ENCODE measurements at places on chromosomes 12 and 14.

DNA sequence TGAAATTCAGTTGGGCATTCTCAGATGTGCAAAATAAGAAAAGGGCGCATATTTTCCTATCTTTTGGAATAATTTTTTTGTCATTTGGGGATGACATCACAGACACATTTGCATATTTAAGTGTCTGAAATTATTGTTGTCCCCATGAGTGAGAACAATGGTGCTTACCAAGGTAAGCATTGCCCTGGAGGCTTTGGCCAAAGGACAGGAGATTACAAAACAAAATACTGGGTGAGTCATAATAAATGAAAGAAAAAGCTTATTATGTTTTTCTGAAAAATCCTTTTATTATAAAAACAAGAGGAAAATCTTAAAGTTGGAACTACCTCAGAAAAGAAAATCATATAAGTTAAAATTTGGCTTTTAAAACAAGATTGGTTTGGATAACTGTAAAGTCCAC, 254.9 kb downstream of the BTG1 start:
- no peak for DNase-seq

DNA sequence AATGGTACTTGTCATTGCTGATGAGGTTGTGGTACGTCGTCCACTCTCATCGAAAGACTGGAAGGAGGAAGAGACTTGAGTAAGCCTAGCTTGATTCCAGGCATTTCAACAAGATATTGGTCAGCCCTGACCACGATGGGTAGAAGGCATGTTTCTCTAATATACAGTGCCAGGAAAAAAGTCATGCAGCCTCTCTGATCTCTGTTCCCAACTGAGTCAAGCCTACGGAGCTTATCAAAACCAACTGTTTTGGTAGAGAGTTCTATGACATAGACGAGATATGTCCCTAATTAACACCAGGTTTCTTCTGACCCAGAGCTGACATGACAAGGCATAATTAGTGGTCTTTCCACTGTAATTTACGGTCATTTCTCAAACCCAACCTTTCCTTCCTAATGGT, 58.5 kb downstream of the NIN start:
- DNase-seq, result no peak

GRCh38 chr12:12481631-12482030, 81.0 kb downstream of the DUSP16 start:
- DNase-seq, result no peak

DNA sequence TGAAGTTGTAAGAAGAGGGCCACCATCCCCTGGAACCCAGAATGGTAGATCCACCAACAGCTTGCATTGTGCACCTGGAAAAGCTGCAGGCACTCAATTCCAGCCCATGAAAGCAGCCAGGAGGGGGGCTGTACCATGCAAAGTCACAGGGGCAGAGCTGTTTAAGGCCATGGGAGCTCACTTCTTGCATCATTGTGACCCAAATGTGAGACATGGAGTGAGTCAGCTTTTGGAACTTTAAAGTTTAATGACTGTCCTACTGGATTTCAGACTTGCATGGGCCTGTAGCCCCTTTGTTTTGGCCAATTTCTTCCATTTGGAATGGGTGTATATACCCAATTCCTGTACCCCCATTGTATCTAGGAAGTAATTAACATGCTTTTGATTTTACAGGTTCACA, 50.8 kb downstream of the SLC16A7 start:
- no peak for DNase-seq

- no peak for DNase-seq
Observed at GRCh38 chr12:8697120-8697475, 693 bp upstream of the RIMKLB start.

- peak; percentile 83 for DNase-seq
Observed at GRCh38 chr14:105480807-105481801, 5.6 kb upstream of the CRIP1 start.

GRCh38 chr14:100609941-100610391, 22.7 kb upstream of the BEGAIN start:
- DNase-seq, result no peak

GRCh38 chr14:45807178-45807899, 554.3 kb upstream of the MIS18BP1 start:
- DNase-seq, result no peak

GRCh38 chr14:67170660-67171059, 18.6 kb upstream of the GARIN2 start:
- DNase-seq, result no peak

DNA sequence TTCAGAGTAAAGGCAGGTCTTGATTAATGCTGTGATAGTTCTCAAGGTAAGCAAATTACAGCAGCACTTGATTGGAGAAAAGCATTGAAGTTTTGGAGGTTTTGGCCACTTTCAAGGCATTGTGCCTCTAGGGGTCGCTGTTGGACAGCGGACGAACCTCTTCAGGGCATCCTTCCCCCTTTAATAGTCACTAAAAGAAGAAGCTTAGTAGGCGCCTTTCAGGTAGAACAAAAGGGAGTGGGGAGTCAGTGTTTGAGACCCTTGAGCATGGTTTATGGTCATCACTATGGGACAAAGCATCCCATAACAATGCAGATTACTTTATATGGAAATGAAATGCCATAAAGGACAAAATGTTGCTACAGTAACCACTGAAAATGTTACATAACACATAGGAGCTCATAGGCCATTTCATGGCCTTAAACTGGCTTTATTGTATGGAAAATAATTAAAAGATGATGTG, 199.5 kb upstream of the DCN start:
- peak; percentile 86 for DNase-seq

DNA sequence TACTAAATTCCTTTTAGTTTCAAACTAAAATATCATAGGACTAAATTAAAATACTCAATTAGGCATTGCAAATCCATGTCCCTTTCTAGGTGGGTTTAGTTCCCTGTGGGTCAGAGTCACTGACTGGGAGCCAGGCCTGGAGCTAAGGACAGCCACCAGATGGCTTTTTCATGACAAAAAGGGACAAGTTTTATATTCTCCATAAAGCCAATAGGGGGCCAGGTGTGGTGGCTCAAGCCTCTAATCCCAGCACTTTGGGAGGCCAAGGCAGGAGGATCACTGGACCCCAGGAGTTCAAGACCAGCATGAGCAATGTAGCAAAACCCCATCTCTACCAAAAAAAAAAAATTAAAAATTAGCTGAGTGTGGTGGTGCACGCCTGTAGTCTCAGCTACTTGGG, 35.4 kb upstream of the EIF5 start:
- no peak for DNase-seq

DNA sequence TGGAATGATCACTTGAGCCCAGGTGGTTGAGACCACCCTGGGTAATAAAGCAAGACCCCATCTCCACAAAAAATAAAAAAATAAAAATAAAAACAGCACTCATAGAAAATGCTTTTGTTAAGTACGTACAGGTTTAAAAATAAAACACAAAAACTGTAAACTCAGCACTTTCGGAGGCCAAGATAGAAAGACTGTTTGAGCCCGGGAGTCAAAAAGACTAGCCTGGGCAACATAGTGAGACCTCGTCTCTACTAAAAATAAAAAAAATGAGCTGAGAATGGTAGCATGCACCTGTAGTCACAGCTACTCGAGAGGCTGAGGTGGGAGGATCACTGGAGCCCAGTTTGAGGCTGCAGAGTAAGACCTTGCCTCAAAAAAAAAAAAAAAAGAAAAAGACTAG, 7.5 kb downstream of the ATP6V1D start:
- no peak for DNase-seq

DNA sequence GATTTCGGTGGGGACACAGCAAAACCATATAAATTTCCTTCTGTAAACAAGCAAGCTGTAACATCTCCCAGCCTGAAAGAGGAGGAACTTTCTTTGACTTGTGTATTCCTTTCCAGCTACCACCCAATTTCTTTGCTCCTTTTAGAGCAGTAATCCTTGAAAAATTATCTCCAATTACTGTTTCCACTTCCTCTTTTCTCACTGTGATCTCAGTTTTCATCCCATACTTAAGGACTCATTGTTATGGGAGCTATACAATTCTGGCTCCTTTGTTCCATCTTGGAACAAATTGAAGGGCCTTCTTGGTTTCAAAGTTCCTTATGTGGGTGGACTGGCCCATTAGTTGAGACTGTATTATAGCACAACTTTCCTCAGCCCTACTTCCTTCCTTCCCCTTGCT, 152.6 kb downstream of the AKAP6 start:
- DNase-seq, result no peak

DNA sequence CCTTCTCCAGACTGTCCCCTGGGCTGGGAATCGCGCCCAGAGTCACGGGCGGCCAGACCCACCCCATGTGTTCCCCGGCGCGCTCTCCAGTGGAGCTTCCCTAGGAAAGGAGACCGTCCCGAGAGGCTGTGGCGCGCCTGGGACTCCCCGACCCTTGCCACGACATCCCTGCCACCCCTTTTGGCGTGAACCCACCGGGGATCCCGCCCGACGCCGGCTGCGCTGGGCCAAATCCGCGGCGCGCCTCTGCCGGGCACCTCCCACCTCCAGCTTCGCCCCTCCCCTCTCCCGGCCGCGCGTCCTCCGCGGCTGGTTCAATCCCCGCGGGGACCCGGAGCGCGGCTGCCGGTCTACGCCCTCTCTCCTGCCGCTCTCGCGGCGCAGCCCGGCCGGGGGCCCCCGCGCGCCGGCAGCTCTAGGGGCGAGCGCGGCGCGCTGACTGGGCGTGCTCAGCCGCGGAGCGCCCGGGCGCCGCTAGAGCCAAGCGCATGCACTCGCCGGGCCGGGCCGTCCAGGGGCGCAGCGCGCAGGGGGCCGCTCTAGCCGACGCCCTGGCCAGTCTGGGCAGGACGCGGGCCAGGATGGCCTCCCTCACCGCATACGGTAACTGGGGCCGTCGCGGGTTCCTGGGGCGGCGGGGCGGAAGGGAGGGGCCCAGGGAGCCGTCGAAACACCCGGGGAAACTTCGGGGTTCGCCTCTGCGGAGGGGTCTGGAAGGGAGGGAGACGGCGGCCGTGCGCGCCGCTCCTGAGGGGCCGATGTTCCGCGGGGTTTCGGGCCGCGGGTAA, 77.4 kb upstream of the ANO4 start:
- no peak for DNase-seq

DNA sequence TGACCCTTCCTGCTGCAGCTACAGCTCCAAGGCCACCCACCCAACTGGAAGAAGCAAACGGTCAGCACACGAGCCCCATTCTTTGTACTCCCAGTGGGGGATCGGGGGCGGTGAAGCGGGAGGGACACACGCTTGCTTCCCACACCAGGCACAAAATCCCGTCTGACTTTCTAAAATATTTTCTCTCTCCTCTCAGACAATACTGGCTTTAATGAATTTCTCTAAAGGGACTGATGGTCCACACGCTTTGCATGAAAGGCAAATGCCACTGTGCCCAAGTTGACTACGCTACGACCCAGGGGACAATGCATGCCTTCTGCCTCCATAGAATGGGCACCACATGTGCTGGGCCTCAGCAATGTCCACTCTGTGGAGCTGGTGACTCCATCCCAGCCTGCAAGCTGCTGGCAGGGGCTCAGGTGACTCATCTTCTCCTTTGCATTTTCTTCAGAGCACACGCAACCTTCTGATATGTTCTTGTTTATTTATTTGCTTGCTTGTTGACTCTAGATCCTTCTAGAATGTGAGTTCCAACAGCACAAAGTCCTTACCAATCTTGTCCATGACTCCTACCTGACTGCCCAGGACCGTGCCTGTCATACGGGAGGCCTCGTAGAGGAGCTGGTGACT, 15.6 kb downstream of the SYNE3 start:
- no peak for DNase-seq

DNA sequence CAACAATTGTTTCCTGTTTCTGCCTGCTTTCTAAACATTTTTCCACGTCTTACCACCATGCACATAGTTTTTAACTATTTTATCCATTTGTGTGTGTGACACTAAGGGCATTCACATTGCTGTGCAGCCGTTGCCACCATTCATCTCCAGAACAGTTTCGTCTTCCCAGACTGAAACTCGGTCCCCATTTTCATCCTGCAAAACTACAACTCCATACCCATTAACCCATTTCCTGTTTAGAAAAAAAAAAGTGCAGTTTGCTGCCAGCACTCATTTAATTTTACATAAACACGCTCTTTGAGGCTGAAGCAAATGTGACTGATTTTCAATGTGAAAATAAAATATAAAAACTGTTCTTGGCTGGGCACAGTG, 15.5 kb downstream of the UBC start:
- no peak for DNase-seq

DNA sequence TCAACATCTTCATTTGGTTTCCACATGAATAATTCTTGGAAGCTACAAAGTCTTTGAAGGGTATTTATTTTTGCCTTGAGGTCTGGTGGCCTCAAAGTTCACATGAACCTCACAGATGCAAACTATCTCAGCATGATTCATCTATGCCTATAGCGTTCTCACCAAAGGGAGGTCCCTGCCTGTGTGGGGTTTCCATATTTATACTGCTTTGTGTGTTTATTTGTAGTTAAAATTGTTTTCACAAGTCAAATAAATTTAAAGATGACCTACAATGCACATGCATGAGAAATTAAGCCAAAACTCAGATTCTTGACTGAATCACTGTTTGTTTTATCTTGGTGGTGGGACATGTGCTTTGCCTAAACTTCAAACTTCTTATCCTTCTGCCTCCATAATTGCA, 176.7 kb downstream of the PPM1H start:
- no peak for DNase-seq

DNA sequence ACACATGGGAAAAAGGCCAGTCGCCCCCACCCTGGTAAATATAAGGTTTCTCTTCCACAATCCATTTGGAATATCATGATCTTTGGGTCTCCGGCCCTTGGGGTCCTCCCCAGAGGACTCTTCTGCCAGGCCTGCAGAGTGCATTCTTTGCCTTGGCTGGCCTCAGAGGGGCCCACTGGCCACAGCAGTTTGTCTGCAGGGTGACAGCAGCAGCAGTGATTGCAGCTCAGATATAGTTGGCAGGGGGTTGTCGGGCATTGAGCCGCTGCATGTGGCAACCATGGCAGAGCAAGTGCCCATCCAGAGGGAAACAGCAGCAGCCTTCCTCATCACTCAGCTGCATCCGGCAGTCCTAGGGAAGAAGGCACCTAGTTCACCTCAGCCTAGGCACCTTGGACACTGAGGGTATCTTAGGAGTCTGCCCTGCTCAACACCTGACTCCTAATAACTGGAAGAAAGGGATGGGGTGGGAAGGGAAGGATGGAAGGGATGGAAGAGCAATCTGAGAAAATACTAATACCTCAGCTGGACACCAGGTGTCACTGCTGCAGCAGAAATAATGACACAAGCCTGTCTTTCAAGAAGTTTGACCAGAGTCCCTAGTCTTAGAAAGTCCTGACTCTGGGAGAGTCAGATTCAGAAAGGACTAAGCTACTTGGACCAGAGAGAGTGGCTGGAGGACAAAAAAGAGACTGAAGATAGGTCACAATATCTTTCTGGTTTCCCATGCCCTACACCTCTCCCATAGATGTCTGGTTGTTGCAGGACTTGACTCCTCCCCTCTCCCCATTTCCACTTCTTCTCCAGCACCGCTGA, 8.9 kb downstream of the AJUBA start:
- peak; percentile 27 for DNase-seq

- peak; percentile 70 for DNase-seq
Observed at GRCh38 chr12:92593734-92594402, 108.9 kb upstream of the PLEKHG7 start.

DNA sequence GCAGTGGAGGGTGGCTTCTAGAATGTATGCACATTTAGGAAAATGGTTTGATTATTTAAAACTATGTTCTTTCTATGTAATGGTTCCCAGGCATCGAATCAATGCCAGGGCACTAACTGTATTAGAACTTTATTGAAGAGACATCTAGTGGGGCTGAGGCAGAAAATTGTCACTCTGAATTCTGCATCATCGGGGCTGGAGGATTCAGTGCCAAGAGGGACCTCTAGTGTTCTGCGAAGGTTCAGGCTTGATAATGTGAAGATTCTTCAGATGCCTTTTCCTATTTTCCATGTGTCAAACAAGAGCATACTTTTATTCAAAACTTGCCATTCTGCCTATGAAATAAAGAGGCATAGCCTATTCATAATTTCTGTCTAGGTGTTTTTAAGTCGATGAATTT, 146.3 kb downstream of the CAND1 start:
- DNase-seq, result no peak

- no peak for DNase-seq
Observed at GRCh38 chr12:52437508-52437907, 3.3 kb upstream of the KRT75 start.
